T47D (cell line): ENCODE measurements at places on chromosomes 16 and 17.

- no peak for DNase-seq
These were observed 11.8 kb upstream of the CIBAR2 start for GRCh38 chr16:85123891-85124635.

DNA sequence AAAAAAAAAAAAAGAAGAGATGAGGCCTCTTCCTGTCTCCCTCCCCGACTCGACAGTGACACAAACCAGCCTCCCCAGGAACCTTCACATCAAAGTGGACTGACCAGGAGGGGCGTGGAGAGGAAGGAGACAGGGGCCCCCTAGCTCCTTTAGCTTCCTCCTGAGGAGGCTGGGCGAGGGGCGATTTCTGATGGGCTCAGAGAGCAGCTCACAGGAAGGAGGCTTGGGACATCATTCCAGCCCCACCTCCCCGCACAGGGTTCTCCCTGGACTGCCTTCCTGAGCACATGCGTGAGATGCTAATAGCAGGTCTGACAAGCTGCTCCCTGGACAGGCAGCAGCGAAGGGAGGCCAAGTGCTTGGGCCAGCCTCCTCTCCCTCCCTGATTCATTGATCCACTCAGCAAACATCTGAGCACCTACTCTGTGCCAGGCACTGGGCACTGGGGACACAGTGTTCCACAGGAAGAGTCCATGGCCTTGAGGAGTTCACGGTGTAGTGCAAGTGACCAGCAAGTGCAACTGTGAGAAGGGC, 14.4 kb upstream of the DOK4 start:
- DNase-seq: no peak

- no peak for DNase-seq
These were observed 1.6 kb downstream of the TBX4 start for GRCh38 chr17:61453566-61454380.

- DNase-seq: no peak
These were observed 7.1 kb upstream of the ITPRIPL2 start for GRCh38 chr16:19106625-19107020.

DNA sequence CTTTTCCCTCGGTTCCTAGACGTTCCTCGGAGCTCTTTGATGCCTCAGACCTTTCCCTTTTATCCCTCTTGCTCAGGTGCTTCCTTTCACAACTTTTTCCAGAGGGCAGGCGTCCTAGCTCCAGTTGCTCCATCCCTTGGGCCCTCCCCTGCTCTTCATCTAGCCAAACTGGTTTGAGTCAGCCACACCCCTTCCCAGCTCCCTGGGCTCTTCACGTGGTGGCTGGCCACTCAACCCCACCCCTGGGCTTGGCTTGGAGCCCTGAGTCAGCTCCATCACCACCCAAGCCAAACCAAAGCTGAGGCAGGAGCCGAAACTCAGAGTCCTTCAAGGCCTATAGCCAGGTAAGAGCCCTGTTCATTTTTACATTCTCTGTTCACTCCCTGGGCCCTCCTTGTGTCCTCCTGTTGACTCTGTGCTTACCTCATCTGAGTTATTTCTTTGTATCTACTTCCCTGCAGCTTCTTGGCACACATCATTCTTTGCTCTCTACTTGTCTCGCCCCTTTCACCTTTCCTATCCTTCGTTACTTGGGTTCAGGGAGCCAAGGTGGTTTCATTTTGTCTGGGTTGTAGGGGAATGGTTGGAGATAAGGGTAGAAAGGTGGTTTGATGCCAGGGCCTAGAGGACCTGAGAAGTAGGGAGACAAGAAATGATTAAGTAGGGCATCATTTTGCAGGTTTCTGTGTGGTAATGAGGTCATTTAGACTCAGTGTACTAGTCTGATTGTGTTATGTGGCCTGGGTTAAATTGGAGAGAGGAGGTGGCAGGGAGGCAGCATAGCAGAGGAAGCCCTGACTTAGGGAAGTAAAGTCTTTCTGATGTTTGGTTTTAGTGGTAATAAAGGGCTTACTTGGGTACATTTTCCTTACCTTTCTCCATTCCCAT, 7.6 kb upstream of the PHKG2 start:
- DNase-seq: peak; percentile 98

GRCh38 chr17:16325964-16326363, 27.3 kb downstream of the CENPV start:
- no peak for DNase-seq

GRCh38 chr16:11179574-11179973, 76.4 kb downstream of the SOCS1 start:
- no peak for DNase-seq

GRCh38 chr16:27712251-27712711, 162.3 kb downstream of the KATNIP start:
- no peak for DNase-seq

DNA sequence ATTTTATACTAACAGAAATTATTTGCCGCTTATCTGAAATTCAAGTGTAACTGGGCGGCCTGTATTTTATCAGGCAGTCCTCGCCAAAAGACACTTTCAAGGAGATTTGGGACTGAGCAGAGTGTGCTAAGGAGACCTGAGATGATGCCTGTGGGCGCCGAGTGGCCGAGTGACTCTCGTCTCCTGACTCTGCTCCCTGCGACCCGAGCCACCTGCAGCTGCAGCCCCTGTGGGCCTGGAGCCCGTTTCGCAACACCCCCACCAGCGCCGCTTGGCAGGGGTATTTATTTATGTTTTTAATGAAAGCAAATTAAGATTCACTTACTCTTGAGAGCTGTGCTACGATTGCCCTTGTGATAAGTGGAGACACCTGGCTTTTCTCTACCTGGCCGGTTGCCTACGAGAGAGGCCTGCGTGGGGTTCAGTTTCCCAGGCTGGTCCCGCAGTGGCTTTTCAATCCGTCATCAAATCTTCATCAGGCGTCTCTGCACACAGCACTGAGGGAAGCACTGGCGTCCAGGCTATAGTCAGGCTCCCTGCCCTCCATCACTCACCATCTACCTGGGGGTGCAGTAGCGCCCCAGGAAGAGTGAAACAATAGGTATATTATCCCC, 124.0 kb downstream of the SEC14L1 start:
- DNase-seq: no peak

GRCh38 chr17:42878123-42878880, 22.3 kb upstream of the G6PC1 start:
- no peak for DNase-seq

- DNase-seq: no peak
These were observed 666 bp upstream of the METTL9 start for GRCh38 chr16:21598701-21599121.

- DNase-seq: no peak
These were observed 1.4 kb downstream of the SYNGR3 start for GRCh38 chr16:1991135-1991551.

DNA sequence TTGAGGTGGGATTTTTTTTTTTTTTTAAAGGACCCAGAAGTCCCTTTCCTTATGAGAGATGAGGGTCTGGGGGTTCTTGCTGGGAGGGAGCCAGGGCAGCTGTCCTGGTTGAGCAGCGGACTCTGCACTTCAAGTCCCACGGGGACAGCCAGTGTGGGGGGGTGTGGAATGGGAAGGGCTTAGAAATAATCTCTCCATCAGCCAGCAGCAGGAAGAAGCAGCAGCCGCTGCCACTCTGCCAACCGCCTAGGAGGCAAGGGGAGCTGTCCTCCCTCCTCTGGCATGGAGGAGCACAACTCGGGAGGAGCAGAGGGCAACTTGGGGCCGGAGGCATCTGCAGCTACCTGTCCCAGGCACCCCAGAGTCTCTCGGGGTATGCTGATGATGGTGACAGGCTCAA, at the start of gene KCNG4:
TSS of gene KCNG4 (minus strand) at position 104 of the 400 bp plus-strand sequence. CDS start 2,527 bp downstream, outside the sequence.
- DNase-seq: peak; percentile 63

DNA sequence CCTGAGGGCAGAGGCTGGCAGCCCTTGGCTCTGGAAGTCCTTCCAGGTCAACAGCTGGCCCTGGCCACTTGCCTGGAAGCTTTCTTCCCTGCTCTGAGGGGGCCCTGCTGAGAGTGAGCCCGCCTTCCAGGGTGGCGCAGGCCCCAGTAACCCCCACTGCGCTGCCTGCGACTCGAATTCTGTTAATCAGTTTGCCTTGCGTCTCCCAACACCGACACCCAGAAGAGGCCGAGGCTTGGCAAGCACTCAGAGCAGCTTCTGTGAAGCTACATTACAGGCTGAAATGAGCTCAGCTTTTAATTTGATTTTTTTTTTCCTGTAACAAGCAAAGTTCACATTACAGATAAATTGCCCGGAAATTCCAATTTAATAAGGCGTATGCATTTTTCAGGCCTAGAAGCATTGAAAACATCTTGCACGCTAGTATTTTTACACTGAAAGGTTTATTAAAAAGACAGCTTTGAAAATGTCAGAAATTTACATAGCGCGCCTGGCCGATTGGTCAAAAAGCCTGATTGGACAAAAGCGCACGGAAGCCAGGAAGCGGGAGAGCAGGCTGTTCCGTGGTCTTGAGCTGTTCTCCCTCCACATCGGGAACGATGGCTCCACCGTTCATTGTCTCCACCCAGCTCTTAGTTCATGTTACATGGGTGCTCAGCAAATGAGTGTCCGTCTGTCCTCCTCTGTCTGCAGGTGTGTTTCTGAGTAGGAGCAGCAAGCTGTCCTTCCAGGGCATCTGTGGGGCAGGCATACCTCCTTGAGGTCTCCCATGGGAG, 65.5 kb upstream of the HSBP1 start:
- no peak for DNase-seq

GRCh38 chr16:9736547-9736946, 445.7 kb downstream of the GRIN2A start:
- DNase-seq: no peak

- DNase-seq: no peak
These were observed 15.4 kb upstream of the MYO18A start for GRCh38 chr17:29195465-29196081.

- no peak for DNase-seq
These were observed 12.0 kb downstream of the VAC14 start for GRCh38 chr16:70788668-70789594.

- DNase-seq: no peak
These were observed 46.7 kb downstream of the RTN4RL1 start for GRCh38 chr17:1978396-1978949.

GRCh38 chr17:1573932-1574696, 11.5 kb upstream of the PITPNA start:
- DNase-seq: peak; percentile 74

DNA sequence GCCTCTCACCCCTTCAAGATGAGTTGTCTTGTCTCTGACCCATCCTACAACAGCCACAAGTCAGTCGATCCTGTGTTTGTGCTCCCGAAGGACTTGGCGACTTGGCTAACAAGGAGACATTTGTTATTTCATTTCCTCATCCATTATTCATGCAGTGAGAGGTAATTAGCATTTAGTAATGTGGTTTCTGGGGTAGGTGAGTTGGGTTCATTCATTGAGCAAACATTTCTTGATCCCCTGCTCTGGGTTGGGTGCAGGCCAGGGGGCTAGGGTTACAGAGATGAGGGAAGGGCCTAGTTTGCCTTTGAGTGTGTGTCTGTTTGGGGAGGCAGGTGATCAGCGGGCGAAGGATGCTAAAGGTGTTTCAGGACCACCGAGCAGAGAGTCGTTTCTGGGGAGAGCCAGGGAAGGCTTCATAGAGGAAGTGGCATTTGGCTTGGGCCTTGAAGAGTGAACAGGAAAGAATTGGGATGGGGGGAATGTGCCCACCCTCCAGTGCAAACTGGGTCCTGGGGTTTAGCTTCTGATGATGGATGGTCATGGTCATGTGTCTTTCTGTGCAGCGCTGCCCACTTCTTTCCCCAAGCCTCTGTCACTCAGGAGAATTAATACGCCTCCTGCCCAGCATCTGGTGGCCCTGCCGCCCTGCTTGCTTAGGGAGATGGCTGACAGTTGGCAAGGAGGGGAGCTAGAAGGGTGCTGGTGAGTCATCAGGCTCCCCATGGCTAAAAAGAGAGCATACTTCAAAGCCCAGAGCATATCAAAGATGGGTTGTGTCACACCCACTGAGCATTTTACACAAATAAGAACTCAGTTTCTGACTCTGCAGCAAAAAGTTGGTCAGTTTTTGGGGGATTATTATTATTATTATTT, 38.5 kb downstream of the MSI2 start:
- DNase-seq: no peak
